ENCODE measurements at places on chromosomes 1 and 21.

- no peak for DNase-seq
These were observed 35.0 kb downstream of the ESRRG start for GRCh38 chr1:216688127-216688657.

DNA sequence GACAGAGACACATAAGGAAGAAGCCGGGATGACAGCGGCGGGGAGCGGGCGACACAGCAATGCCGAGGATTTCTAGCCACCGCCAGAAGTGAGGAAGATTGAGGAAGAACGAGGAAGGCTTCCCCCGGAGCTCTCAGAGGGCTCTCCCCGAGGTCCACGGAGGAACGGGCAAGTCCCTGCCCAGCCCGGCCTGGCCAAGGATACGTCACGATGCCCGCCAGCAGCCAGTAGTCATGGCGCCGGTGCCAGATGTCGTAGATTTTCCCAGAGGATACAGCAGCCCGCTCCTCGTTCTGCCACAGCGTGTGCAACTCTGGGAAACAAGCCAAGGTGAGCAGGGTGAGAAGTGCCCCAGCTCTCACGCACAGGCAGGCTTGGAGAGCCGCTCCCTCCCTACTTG lies 65.9 kb downstream of the KCNAB2 start:
- no peak for DNase-seq

DNA sequence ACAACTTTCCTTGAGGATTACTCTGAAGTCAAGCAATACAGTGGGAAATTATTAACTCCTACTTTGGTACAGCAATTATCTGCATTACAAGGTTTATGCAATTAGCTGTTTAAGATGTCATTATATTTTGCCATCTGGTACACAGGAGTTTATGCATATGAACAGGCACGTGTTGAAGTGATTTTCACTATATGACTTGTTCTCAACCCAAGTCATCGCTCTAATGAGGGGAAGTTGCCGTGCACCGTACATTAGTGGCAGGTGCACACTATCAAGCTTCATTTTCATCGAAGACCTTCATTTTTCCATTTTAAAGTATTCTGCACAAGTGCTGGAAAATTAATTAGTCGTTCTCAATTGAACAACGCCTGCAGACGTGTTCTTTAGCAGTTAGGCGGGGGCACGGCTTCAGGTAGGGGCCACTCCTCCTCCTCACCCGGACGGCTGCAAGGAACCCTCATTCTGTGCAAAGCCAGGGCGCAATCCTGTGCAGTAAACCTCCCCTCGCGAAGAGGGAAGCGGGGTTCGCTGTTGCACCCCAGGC lies 39.8 kb upstream of the NFIA start:
- DNase-seq: no peak

DNA sequence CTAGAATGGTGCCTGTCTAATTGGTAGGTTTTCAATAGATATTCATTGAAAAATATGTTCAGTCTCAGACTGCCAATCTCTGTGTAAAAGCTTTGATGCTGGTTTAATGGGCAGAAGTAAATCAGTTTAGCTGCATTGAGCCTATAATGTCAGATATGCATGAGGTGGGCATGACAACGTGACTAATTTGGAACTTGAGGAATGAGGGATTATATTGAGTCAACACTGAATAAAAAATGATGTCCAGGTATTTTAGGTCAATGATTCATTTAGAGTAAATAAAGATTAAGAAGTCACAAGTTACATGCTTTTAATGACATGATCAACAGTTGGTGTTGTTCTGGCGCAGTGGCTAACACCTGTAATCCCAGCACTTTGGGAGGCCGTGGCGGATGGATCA lies 3.0 kb downstream of the WDR3 start:
- no peak for DNase-seq

GRCh38 chr1:213953806-213954205 lies 34.0 kb upstream of the PROX1 start:
- no peak for DNase-seq

DNA sequence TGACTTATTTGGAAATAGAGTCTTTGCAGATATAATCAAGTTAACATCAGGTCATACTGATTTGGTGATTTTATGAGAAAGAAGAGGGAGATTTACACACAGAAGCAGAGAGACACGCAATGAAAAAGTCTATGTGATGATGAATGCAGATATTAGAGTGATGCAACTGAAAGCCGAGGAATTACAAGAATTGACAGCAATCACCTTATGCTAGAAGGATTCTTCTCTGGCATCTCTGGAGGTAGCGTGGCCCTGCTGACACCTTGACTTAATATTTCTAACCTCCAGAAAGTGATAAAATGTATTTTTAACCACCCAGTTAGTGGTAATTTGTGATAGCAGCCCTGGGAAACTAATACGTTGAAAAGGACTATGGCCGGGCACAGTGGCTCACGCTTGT lies 14.2 kb upstream of the CFH start:
- DNase-seq: no peak

DNA sequence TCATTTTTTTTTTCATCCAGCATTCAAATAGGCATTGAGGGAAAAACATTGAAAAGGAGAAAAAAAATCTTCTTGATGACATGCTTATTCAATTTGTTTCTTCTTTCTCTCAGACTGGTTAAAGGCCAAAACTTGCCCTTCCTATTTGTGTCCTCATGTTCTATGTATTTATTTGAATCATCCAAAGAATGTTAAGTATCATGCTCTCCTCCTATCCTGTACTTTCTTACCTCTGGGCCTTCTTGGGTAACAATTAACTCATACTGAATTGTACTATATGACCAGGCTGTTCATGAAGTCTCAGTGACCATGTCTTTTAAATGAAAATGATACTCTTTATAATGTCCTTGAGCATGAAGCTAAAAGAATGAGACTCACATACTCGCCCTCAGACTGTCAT lies 36.5 kb upstream of the DENND1B start:
- no peak for DNase-seq

GRCh38 chr1:108114033-108114599 lies 86.0 kb downstream of the SLC25A24 start:
- no peak for DNase-seq

GRCh38 chr1:10939654-10940450 lies 72.6 kb upstream of the TARDBP start:
- DNase-seq: no peak

DNA sequence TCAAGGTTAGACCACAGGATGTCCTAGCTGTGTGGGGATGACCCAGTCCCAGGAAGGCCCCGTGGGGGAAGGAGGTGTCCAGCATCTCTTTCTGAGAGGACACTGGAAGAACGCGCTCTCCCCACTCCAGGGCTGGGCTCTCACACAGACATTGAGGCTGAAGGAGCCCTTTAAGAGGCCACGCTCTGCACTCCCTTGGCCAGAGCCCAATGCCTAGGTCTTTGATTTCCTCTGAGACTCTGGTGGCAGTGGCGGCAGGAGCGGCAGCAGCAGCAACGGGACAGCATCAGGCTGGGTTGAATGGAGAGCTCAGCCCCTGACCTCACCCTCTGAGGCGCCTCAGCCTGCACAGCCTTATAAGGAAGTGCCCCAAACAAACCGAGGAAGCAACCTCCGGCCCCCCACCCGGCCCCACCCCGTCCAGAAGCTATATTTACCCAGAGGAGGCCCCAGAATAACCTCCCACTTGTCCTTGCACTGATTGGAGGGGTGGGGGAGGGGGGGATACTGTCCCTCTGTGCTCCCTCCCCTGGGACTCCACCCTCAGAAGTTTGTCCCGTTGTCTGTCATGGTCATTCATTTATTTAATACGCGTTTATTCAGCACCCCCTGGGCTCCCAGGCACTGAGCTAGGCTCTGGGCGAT lies 12.3 kb downstream of the NES start:
- DNase-seq: peak; percentile 66

DNA sequence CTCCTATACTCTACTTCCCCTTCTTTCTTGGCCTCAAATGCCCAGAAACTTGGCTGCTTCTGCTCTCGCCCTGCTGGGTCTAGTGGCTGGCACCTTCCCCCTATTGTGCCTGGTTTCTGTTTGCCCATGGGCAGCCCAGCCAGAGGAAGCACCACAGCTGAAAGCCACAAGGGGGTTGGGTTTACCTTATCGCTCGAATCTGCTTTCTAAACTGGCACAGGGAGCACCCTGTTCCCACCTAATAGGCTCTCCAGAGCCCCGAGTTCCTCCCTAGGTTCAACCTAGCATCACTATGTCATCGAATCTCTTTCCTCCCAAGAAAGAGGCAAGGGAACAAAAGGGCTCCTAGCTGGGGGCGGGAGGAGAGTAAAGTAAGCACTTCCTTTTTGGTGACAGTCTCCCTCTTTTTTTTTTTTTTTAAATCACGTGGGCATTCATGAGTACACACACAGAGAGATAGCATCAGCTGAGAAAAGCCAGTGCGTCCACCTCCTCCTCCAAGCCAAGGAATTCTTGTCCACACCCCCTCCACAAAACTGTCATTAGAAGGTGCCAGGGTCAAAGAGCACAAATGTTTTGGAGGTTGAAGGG lies 72.8 kb downstream of the PLEKHA6 start:
- DNase-seq: no peak

GRCh38 chr21:42535602-42536171 lies 22.0 kb downstream of the SLC37A1 start:
- DNase-seq: no peak

GRCh38 chr1:242534753-242535152 lies 10.3 kb upstream of the PLD5 start:
- DNase-seq: no peak

- no peak for DNase-seq
These were observed 10.4 kb downstream of the KDM4A start for GRCh38 chr1:43660355-43660754.

GRCh38 chr1:98906361-98906760 lies 98.3 kb downstream of the PLPPR5 start:
- DNase-seq: no peak

- no peak for DNase-seq
These were observed 203.4 kb downstream of the HS2ST1 start for GRCh38 chr1:87117761-87118368.

DNA sequence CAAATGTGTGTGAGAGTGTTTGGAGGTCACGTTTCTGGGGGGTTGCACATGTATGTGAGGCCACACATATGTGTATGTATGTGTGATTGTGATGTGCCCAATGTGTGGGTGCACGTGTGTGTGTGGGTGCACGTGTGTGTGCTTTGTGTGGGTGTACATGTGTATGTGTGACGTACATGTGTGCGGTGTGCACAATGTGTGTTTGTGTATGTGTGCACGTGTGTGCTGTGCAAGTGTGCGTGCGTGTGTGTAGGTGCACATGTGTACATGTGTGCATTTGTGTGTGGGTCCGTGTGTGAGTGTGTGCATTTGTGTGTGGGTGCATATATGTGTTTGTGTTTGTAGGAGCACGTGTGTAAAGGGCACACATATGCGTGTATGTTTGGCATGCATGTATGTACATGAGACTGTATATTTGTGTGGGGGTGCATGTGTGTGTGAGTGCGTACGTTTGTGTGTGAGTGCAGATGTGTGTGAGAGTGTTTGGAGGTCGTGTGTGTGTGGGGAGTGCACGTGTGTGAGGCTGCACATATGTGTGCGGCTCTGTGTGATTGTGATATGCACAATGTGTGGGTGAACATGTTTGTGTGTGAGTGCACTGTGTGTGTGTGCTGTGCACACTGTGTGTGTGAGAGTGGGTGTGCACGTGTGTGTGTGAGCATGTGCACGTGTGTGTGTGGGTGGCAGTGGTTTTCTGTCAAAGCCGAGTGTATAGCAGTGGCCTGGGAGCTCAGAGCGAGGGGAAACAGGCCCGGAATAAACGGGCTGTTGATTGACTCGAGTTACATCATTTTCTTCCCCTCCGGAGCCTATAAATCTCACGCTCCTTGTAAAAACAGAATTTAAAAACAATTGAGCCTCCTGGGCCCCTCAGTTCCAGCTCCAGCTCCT lies 132.7 kb upstream of the ARHGEF16 start:
- no peak for DNase-seq

- peak; percentile 60 for DNase-seq
These were observed 1.4 kb downstream of the DAB1 start for GRCh38 chr1:57422271-57423134.

- DNase-seq: no peak
These were observed 75.7 kb downstream of the CRB1 start for GRCh38 chr1:197343663-197344273.

GRCh38 chr1:24178407-24178806 lies 8.7 kb downstream of the IFNLR1 start:
- DNase-seq: no peak

- DNase-seq: no peak
These were observed 80.5 kb downstream of the FGGY start for GRCh38 chr1:59377350-59377904.

GRCh38 chr21:32044205-32045180 lies 171.7 kb downstream of the HUNK start:
- no peak for DNase-seq

GRCh38 chr1:59686574-59686973 lies 128.2 kb upstream of the HOOK1 start:
- no peak for DNase-seq

DNA sequence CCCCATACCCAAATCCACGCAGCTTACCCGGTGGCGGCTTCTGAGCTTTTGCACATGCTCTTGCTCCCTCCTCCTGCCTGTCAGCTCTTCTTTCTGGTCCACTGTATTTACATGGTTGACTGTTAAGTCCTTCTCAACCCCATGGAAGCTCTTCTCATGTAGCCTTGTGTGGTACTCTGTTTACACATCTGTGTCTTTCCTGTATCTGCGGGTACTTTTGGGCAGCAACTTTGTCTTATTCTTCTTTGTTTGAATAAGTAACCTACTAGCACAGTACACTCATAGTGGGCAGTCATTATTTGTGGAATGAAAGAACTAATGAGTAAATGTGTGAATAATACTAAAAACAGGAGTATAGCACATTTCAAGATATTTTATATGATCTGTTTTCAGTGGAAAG lies 88.5 kb upstream of the GPR88 start:
- DNase-seq: no peak

DNA sequence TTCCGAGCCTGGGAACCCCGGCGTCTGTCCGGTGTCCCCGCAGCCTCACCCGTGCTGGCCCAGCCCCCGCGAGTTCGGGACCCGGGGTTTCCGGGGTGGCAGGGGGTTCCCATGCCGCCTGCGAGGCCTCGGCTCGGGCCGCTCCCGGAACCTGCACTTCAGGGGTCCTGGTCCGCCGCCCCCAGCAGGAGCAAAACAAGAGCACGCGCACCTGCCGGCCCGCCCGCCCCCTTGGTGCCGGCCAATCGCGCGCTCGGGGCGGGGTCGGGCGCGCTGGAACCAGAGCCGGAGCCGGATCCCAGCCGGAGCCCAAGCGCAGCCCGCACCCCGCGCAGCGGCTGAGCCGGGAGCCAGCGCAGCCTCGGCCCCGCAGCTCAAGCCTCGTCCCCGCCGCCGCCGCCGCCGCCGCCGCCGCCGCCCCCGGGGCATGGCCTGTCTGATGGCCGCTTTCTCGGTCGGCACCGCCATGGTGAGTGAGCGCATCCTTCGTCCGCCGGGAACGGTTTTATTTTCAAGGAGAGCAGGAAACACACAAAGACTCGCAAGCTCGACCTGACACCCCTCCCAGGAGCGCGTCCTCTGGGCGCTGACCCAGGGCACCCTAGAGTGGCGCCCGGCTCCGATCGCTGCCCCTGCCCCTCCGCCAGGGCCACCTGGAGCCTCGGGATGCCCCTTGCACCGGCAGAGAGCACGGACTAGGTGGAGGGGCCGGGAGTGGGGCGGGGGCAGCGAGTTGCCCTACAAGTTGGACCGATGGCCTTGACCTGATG lies at the start of gene ABCG1:
TSS of gene ABCG1 (plus strand) at position 305 of the 770 bp plus-strand sequence. CDS start at position 428, 123 bp downstream.
- peak; percentile 58 for DNase-seq
